T1000 (cell line): ENCODE measurements at places on chromosomes 4 and X.

DNA sequence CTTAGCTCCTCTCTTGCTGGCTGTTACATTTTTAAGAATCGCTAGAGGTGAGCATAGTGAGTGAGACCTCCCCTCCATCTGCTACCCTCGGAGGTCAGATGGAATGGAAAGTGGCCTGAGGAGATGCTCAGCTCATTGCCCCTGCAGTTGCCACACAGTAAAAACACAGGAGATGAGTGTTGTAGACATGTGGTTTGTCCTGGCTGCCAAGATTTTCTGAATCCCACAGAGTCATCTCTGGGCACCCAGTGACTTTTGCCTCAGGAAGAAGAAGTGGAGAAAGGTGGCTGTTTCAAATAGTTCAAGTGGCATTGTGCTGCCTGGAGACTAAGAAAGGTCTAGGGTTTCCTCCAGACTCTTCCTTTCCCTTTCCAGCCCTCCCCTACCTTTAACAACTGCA, 271.0 kb downstream of the STK32B start:
- no peak for DNase-seq

GRCh38 chrX:13235930-13236329, 83.9 kb downstream of the ATXN3L start:
- no peak for DNase-seq

DNA sequence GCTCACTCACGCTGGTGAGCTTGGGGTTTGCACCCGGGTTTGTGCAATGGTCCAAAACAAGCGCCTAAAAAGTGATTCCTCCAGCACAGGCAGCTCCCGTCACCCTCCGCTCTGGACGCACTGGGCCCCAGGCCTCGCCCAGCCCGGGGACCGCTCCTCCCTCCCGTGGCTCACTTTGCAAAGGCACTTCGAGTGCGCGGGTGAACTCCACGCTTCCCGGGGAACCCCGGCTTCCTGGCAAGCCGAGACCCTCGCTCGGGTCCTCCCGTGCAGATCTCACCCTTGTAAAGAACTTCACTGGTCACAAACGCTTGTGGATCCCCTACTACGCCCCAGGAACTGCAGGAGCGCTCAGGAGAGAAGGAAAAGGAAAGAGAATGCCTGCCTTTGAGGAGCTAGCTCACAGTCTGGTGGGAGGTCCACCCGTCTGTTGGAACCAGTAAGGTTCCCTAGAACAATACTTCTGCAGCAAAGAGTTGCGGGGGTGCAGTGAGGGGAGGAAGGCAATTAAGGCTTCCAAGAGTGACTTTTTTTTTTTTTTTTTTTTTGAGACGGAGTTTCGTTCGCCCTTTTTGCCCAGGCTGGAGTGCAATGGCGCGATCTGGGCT, at the start of gene CTPS2:
TSS of gene CTPS2 (minus strand) at position 122 of the 608 bp plus-strand sequence. CDS start 9,767 bp downstream, outside the sequence.
- peak; percentile 14 for DNase-seq

DNA sequence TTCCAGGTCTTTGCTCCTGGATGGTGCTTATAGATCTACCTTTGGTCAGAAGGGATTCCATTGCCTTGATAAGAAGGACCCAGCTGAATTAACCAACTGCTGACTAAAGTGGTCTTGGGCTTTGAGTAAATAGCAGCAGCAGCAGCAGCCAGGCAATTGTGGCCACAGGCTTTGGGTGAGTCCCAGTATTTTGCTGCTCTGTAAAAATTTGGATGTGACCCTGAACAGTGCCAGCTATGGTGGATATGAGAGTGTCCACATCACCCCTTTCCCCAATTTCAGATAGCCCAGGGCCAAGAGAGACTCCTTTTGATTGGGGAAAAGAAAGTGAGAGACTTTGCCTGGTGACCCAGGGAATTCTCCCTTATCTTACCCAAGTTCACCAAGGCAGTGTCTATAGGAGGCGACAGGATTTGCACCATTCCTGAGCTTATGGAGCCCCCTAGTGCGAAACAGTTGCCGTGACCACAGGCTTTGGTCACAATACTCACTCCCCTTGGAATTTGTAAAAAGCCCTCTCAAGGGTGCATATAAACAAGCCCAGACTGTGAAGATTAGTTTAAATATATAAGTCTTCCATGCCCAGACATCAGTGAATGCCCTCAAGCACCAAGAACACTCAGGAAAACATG, 518.0 kb downstream of the TMA16 start:
- no peak for DNase-seq

- no peak for DNase-seq
Measured at GRCh38 chr4:188078116-188078515, 31.3 kb downstream of the TRIML2 start.

- DNase-seq, result no peak
Measured at GRCh38 chr4:40157436-40157835, 39.4 kb upstream of the RHOH start.

DNA sequence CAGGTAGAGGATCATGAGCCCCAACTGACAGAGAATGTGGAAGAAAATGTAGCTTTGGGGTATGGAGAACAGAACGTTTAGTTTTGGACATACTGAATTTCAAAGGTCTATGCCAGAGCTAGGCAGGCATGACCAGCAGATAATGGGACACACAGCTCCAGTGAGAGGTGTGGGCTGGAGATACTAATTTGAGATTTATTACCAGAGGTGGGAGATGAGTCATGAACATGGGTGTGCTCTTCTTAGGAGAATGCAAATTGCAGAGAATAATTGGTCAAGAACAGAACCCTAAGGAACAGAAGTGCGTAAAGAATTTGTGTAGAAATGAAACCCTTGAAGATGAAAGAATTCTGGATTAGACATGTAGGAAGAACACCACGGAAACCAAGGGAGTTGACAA, 125.2 kb downstream of the PACRGL start:
- no peak for DNase-seq

DNA sequence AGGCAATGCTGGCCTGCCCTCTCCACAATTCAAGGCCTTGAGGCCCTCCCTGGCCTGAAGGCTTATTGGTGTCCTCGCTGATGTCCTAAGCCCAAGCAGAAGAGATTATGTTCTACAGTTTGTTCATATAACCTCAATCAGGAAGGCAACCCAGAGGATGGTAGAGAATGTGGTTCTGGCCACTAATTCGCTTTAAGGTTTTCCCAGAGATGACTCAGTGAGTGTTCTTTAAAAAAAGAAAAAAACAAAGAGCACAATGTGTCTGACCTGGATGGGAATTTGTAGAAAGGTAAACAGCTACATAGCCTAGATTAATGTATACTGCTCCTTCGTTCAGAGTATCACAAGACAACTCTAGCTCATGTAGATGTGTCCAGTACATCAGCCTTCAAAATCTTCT, 66.0 kb downstream of the MANBA start:
- DNase-seq, result no peak

GRCh38 chrX:56125946-56126345, 106.2 kb upstream of the KLF8 start:
- DNase-seq, result no peak
